ENCODE measurements at places on chromosomes 2 and 18.

GRCh38 chr2:20525041-20526035 is 78.5 kb downstream of the RHOB start:
- peak; percentile 42 for DNase-seq

- no peak for DNase-seq
Measured at GRCh38 chr2:14199040-14199439, 433.5 kb upstream of the LRATD1 start.

GRCh38 chr2:146986161-146986560 is 858.7 kb upstream of the ACVR2A start:
- no peak for DNase-seq

- no peak for DNase-seq
Measured at GRCh38 chr18:77131100-77131651, 1.4 kb downstream of the MBP start.

GRCh38 chr2:188204824-188205223 is 86.8 kb upstream of the GULP1 start:
- DNase-seq, result no peak

GRCh38 chr2:107148496-107148895 is 262.5 kb upstream of the ST6GAL2 start:
- no peak for DNase-seq

GRCh38 chr18:48790226-48790863 is 160.4 kb downstream of the SMAD7 start:
- DNase-seq, result no peak

DNA sequence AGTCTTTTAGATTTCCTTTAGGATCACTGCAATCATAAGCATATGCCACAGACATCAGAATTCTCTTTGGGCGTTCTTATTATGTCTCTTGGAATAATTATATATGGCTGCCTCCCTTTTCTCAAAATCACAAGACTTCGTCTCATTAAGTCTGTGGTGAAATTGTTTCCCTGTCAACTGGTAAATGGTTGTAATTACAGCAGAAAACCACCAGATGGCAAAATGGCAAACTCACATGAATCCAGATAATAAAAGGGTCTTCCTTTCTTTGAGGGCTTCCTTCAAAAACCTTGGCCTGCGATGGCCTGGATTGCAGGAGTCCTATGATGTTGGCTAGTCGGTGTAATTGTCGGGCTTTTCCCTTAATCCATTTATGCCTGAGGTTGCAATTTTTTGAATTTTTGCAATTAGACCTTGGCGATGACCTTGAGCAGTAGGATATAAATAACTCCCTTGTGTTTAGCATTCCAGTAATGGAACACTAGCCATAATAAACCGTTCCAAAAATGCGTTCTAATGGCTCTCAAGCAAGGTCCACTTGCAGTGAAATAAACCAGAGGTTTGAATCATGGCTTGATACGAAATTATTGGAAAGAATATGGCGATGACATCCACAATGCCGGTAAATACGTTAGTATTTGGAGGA is 656.4 kb downstream of the MBD2 start:
- peak; percentile 20 for DNase-seq

DNA sequence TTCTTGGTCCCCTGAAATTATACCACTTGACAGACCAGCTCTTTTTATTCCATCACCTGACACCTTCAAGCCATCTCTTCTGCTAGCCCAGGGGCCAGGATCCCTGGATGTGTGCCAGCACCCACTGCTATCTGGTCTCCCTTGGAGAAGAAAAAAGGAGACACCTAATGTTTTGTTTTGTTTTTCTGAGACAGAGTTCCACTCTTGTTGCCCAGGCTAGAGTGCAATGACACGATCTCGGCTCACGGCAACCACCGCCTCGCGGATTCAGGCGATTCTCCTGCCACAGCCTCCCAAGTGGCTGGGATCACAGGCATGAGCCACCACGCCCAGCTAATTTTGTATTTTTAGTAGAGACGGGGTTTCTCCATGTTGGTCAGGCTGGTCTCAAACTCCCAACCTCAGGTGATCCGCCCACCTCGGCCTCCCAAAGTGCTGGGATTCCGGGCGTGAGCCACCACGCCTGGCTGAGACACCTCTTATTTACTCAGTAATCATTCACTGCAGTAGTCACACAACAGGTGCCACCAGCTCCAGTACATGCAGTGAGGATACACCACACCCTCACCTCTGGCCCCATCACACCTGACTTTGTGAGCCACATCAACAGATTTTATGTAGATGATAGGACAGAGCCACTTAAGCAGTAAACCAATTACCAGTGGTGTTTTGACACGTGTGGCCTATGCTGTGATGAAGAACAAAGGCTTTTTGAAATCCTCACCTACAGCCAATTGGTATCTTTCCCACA is 42.8 kb upstream of the PCBP1 start:
- DNase-seq, result no peak

DNA sequence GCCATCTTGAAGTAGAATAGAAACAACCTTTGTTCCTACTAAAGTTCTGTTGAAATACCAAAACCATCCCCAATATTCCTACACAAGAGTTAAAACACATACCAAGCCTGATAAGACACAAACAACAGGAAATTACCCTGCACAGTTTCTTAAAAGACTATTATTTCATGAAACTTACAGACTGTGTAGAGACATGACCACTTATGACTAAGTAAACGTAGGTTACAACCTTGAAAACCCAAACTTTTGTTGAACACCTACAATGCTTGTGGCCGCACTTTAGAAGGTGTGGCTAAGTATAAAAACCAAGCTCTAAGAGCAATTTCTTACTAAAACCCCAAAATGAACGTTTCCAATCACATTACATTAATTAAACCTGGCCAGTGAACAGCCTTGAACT is 2.0 kb downstream of the SMAD2 start:
- no peak for DNase-seq

DNA sequence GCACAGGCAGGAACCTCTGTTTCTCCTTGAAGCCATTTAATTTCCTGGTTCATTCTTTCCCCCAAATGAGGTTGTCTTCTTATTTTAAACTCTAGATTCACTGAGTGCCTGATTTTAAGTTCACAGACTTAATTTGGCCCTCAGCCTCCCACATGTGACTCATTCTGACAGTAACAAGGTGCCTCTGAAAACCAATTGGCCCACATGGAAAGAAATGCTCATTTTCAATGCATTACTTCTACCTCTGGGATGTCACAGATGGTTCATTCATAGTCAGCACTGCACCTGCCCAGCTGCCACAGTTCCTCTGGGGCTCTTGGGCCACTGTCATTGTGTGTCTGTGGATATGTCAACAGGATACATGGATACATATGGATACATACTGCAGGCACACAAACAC is 140.4 kb upstream of the CAPN13 start:
- DNase-seq, result no peak

DNA sequence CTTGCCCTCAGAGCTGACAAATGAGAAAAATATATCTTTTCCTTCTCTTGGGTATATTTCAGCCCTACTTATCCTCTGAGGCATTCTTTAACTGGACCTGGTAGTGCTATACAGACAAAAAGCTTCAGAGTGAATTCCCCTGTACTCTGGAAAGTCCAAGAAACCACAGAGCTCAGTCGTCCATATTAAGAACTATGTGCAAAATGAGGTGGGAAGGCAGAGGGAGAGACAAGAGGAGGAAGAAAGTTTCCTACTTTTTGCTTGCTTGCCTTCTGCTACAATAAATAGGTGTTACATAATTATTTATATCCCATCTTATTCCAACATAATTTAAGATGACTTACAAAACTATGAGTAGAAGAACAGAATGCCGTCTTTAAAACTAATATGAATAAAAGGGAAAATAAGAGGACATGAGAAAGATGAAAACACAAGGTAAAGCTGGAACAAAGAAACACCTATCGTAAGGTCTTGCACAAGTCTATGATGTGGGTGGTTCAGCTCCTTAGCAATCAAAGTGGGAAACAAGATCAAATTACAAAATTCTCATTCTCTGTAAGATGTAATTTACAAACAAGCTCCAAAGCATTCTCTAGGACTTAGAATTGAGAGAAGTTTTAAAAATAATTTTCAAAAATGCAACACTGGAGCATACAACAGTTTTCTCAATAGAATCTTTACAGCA is 97.9 kb downstream of the BAZ2B start:
- no peak for DNase-seq

DNA sequence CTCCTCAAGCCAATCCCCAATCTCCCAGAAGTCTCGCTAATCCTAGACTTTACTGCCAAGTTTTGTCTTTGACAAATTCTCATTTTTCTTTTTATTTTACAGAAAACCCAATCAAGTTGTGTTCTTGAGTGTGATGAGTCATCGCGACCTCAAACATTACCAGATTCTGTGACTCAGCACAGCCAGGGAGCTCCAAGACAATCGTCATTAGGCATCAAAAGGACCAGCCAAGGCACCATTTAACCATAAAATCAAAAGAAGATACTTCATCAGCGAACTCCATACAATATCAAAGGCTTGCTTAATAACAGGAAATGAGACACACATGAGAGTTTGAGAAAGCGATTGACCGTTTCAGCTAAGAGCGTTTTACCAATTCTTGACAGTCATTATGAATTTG is 146.2 kb upstream of the AGAP1 start:
- DNase-seq, result peak; percentile 85

GRCh38 chr2:98875081-98875728 is 60.8 kb downstream of the CRACDL start:
- no peak for DNase-seq

DNA sequence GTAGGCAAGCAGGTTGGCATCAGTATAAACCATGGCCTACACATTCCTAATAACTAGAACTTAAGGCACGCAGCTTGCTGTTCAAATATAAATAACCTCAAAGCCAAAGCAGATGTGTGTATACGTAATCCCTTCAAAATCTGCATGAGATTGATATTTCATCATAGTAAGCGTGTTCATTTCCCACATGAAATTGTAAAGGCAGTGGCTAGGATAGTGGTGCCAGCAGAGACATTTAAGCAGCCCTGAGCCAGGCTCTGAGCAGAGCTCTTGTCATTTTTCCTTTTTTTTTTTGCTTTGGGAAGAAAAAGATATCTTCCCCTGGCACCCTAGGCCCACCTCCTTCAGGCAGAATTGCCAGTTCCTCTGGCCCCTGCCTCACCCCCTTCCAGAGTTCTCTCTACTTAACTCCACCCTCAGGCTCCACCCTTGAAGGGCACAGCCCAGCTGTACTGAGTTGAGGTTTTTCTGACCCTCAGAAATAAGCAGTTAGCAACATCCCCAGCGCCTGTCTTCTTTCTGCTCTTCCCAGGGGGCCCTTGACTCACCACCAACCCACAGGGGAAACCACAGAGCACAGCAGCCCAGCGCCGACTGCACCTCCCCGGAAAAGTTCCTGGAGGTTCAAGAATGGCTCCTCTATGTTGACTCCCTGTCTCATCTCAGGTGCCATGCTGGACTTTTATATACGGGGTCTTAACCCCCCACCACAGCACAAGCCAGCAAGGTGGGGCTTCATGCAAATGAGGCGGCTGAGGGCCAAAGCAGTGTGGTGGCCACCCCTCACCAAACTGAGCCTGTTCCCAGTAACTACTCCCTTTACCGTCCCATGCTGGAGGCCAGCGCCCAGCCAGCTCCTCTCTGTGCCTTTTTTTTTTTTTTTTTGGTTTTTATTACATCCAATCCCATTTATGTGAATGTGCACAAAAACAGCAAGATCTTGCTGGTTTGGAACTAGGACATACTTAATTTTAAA is 84.7 kb downstream of the EHD3 start:
- DNase-seq, result peak; percentile 66

GRCh38 chr2:69171116-69171896 is 158.3 kb downstream of the ANTXR1 start:
- peak; percentile 44 for DNase-seq

GRCh38 chr2:216562696-216563435 is 64.2 kb downstream of the RPL37A start:
- no peak for DNase-seq

GRCh38 chr18:58578321-58578720 is 50.6 kb downstream of the ALPK2 start:
- DNase-seq, result peak; percentile 47

- DNase-seq, result no peak
Measured at GRCh38 chr2:211724933-211725332, 813.7 kb downstream of the ERBB4 start.

DNA sequence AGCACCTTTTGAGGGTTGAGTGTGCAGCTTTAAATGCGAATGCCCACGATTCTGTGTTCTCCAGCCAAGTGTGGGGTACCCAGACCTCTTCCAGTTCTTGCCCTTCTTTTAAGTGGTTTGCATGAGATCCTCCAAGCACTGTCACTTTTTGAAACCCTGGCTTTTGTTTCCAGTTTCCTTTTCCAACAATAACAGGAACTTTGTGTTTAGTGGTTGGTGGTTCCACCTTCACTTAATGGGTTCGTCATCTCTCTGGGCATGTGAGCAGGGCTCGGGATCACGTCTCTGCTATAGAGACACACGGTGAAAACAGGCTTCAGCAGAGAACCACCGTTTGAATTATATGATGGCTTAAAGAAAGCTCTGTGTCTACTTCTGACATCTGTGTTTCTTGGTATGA is 197.6 kb downstream of the LDLRAD4 start:
- no peak for DNase-seq

DNA sequence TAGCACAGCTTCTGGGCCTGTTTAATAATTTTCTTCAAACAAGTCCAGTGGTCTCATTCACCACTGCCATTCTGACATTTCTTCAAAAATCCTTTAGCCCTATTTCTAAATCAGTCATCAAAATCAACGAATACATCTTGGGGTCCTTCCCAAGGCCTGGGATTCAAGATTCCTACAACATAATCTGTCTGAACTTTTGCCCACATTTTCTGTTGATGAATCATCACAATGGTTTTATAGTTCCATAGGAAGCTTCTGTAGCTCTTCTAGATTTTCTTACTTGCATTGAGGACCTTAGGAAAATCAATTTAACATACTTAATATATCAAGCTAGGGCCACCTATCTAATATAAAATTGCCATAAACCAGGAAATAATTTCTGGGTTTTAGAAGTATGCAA is 811.8 kb upstream of the ACVR2A start:
- DNase-seq, result no peak

- DNase-seq, result no peak
Measured at GRCh38 chr2:85334928-85335327, 7.1 kb upstream of the TGOLN2 start.

DNA sequence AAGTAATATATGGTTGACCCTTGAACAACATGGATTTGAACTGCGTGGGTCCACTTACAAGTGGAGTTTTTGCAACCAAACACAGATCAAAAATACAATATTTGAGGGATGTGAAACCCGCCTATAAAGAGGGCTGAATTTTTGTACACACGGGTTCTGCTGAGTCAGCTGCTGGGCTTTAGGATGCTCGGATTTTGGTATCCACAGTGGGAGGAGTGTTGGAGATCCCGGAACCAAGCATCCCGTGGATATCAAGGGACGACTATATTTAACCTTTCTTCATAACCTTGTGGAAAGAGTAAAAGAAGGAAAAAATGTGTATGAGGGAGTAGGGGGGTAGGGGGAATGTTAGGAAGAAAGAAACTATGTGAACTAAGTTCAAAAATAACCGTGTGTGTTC is 10.0 kb upstream of the INPP1 start:
- no peak for DNase-seq

- DNase-seq, result no peak
Measured at GRCh38 chr2:165970663-165971062, 17.1 kb upstream of the TTC21B start.

- DNase-seq, result peak; percentile 14
Measured at GRCh38 chr2:70498054-70498453, 55.6 kb downstream of the TGFA start.
